T follicular helper cell (primary cell): ENCODE measurements at places on chromosomes 12 and 14.

GRCh38 chr14:91284146-91284790 lies 39.8 kb upstream of the GPR68 start:
- DNase-seq: no peak

- no peak for DNase-seq
Measured at GRCh38 chr12:144650-145284, 69.2 kb downstream of the SLC6A12 start.

GRCh38 chr14:101583006-101583714 lies 21.9 kb downstream of the DIO3 start:
- DNase-seq: no peak

- no peak for DNase-seq
Measured at GRCh38 chr12:98644433-98644711, 216 bp downstream of the IKBIP start.

- no peak for DNase-seq
Measured at GRCh38 chr12:111435661-111436201, 30.0 kb downstream of the SH2B3 start.

DNA sequence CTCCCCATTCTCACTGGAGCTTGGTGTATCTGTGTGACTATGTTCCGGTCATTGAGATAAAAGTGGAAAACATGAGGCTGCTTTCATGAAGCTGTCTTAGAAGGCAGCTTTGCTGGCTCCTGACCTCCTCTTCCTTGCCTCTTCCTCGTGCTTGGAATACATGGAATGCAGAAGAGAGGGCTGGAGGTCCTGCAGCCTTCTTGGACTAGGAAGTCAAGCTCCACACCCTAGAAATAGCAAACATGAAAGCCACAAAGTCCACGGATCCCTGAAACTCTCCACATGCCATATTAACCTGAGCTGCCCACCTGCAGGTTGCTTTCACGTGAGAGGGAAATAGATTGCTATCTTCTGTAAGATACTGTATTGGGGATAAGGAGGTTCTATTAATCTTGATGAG lies 51.0 kb downstream of the FZD10 start:
- DNase-seq: no peak

DNA sequence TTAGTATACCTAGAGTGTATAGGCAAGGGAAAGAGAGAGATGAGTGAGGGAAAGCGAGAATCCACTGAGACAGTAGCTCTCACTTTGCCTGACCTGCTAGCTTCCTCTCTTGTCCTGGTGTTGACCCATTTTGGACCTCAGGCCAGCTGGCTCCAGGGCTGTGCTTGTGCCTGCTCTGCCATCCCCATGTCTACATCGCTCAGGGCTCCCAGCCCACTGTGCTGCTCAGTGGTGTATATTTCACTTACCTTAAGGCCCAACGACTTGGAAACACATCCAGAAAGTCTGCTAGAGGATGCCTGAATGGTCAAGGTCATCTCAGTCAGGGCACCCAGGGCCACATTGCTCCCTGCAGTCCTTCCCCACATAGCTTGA lies 964 bp upstream of the SERPINA4 start:
- no peak for DNase-seq

DNA sequence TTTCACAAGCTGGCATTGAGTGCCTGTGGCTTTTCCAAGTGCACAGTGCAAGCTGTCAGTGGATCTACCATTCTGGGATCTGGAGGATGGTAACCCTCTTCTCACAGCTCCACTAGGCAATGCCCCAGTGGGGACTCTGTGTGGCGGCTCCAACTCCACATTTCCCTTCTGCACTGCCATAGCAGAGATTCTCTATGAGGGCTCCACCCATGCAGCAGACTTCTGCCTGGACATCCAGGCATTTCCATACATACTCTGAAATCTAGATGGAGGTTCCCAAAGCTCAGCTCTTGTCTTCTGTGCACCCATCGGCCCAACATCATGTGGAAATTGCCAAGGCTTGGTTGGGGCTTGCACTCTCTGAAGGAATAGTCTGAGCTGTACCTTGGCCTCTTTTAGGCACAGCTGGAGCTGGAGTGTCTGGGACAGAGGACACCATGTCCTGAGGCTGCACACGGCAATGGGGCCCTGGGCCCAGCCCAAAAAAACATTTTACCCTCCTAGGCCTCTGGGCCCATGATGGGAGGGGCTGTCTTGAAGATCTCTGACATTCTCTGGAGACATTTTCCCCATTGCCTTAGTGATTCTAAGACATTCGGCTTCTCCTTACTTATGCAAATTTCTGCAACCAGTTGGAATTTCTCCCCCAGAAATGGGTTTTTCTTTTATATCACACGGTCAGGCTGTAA lies 313.3 kb upstream of the SFSWAP start:
- no peak for DNase-seq

GRCh38 chr14:95216008-95216407 lies 58.7 kb upstream of the DICER1 start:
- no peak for DNase-seq

DNA sequence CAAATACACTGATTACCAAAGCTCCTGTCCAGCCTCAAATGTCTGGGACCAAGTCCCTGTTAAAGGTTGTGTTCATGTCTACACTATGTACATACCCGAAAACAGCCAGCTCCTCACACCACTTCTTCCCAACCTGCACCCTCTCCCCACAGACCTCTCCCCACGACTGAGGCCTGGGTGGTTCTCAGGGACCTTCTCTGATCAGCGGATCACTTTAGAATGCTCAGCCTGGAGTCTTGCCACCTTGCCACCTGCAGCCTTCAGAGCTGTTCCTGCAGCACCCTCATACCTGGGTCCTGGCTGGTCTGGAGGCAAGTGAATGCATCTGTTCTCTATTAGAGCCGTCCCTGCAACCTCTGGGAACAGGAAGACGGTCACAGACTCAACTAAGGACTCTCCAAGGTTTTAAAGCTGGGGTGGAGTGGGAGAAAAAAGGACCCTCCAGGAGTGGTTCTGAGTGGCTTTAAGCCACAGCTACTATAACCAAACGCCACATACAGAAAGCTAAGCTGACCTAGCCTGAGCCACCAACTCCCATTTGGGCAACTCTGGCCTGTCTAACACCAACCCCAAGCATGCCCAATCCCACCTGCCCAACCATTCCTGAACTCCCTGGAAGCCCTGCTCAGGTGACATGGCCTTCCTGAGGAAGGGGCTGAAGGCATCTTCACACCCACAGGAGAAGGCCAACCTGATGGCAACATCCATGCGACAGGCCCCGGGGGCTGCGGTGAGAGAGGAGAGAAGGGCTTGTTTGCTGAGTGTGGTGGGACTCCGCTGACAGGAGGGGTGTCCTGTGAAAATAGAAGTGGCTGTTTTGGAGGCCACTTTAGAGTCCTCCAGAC lies 8.6 kb downstream of the KRT2 start:
- no peak for DNase-seq
